ENCODE measurements at places on chromosomes 6 and 20. TPM values are rescaled to one million over a fixed set of nuclear protein-coding genes. Genes with fewer than 3 reads are reported as not detected.
A peak's percentile ranks its signal among the peaks of the same experiment; 100 is the strongest.

The MYLIP gene
- 4.2 TPM for polyA plus RNA-seq

The HCRTR2 gene
- polyA plus RNA-seq, result not detected

The ZSWIM3 gene
- 2.0 TPM for polyA plus RNA-seq

The MYH7B gene
- polyA plus RNA-seq, result 0.01 TPM

The LAMA4 gene
- polyA plus RNA-seq, result 0.12 TPM

The SLC4A11 gene
- 3.9 TPM for polyA plus RNA-seq

The PRND gene
- not detected for polyA plus RNA-seq

The NRSN1 gene
- polyA plus RNA-seq, result not detected

DNA sequence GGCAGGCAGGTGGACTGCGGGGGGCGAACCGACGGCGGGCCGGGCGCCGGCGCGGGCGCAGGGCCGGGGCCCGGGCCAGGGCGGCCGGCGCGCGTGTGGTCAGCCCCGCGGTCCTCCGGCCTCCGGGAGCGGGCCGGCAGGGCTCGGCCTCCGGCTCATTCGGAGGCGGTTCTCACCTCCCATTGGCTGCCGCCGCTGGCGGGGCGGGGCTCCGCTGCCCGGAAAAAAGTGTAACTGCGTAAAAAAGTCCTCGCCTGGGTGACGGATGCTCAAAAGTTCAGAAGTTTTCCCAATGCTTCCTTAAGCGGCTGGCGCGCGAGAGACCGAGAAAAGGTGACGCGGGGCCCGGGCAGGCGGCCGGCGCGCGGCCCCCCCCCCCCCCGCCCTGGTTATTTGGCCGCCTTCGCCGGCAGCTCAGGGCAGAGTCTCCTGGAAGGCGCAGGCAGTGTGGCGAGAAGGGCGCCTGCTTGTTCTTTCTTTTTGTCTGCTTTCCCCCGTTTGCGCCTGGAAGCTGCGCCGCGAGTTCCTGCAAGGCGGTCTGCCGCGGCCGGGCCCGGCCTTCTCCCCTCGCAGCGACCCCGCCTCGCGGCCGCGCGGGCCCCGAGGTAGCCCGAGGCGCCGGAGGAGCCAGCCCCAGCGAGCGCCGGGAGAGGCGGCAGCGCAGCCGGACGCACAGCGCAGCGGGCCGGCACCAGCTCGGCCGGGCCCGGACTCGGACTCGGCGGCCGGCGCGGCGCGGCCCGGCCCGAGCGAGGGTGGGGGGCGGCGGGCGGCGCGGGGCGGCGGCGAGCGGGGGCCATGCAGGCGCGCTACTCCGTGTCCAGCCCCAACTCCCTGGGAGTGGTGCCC lies at the start of gene FOXC1:
Gene FOXC1 (plus strand): TSS at position 268 of the 849 bp plus-strand sequence. CDS start 531 bp downstream, at position 799.
- DNase-seq, result peak; percentile 44

DNA sequence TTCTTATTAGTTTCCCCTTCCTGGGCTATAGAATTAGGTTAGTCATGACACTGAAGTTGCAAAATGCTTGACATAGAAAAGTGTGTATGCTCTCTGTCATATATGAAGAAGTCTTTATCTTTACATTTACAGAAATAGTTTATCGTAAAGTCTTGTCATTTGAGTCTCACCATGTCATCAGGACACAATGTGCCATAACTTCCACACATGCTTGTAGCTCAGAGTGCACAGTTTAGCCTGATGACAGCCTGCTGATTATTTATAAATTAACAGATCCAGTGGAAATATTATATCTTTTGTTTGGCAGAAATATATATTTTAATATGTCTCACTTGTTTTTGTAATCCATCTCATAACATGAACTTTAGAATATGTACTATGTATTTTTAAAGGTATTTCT lies 286.9 kb upstream of the QKI start:
- DNase-seq, result no peak

DNA sequence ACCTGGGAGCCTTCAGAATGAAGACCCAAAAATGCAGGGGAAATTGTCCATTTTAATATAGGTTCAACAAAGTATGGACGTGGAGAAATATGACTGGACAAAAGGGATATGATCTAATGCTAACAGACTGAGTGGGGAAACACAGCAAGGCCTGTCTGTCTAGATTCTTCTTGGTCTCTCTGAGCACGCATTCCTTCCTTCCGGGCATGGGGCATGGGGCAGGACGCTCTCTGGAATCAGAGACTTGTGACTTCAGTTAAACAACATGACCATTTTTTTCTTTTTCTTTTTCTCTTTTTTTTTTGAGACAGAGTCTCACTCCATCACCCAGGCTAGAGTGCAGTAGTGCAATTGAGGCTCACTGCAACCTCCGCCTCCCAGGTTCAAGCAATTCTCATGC lies 31.9 kb downstream of the ZBTB2 start:
- no peak for DNase-seq

DNA sequence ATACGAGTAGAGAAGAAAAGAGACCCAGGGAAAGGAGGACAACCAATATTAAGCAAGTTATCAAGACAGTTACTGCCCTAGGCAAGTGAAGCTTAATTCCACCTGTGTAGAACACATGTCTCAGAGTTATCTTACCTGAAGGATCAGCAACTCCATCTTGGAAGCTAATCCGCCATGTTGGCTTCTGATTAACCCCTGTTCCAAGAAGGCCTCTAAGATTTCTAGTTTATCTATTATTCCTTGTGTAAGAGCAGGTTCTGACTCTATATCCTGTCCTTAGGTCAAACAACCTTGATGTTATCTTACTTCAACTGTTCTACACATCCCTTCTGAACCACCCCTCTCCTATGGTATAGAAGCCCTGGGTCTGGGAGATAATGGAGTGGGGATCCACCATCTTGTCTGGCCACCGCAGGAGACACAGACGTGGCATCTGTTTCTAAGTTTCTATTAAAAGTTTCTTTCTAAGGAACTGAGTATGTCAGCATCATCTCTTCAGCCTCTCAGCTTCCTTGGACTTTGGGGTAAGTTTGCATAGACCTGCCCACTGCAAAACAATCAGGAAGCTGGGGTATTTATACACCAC lies 27.7 kb upstream of the PTPN1 start:
- no peak for DNase-seq

GRCh38 chr6:145587334-145587733 lies 148.0 kb downstream of the EPM2A start:
- DNase-seq, result no peak

DNA sequence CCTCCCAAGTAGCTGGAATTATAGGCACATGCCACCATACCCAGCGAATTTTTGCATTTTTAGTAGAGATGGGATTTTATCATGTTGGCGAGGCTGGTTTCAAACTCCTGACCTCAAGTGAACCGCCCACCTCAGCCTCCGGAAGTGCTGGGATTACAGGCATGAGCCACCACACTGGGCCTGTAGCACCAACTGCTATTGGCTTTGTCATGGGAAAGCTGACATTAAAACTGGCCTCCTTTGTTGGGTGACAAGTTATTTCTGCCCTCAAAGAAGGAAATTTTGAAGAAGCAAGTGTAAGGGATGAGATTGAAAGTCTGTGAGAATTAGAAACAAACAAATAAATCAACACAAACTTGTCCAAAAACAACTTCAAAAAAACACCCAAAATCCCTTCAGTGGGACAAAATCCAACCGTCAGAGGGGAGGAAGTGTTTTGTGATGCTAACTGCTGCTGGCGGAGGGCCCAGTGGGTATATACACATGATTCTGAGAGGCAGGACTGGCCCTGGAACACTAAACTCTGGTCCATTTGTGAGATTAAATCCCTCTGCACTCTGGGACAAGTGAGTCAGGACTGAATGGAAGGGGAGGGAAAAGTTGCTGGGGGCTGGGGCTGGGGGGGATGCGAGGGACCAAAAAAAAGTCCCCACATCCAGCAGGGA lies 87.5 kb upstream of the NAA20 start:
- DNase-seq, result no peak

DNA sequence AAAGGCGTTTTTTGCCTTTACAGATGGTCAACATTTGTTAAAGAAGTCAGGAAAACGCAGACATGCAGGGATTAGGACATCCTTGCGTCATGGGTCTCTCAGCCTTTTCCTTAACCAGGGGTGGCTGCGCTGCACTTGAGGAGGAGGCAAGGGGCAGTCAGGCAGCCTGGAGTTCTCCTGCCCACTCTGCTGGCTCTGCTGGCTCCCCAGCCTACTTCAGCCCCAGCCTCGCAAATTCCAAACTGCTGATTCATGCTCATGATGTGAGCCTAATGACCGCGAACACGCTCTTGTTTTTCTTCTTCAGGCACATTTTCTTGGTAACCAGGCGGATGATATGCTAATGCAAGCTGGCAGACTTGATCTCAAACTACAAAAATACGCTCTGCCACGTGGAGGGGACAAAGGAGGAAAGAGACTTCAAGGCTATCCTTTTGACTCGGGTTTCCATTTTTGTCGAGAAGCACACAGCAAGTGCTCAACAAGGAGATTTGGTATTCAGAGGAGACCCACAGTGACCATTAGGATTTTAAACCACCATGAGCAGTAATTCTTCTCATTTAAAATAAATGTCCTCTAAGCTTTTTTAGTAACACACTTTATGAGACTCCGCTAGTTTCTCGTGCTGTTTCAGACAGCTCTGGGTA lies 290.3 kb upstream of the STXBP5 start:
- peak; percentile 94 for DNase-seq

DNA sequence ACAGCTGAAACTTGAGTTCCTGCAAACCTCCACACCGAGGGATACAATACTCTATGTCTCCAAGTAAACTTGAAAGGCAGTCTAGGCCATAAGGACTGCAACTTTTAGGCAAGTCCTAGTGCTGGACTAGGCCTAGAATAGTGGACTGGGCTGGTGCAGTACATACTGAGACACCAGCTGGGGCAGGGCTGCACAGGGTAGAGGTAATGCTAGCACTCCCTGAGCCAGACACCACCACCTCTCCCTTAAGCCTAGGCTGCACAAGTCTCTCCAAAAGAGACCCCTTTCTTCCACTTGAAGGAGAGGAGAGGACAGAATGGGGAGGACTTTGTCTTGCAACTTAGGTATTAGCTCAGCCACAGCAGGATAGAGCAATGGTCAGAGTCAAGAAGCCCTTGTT lies 65.7 kb upstream of the PTPRK start:
- DNase-seq, result no peak

- no peak for DNase-seq
Measured at GRCh38 chr6:31267651-31268368, 4.1 kb downstream of the HLA-C start.

DNA sequence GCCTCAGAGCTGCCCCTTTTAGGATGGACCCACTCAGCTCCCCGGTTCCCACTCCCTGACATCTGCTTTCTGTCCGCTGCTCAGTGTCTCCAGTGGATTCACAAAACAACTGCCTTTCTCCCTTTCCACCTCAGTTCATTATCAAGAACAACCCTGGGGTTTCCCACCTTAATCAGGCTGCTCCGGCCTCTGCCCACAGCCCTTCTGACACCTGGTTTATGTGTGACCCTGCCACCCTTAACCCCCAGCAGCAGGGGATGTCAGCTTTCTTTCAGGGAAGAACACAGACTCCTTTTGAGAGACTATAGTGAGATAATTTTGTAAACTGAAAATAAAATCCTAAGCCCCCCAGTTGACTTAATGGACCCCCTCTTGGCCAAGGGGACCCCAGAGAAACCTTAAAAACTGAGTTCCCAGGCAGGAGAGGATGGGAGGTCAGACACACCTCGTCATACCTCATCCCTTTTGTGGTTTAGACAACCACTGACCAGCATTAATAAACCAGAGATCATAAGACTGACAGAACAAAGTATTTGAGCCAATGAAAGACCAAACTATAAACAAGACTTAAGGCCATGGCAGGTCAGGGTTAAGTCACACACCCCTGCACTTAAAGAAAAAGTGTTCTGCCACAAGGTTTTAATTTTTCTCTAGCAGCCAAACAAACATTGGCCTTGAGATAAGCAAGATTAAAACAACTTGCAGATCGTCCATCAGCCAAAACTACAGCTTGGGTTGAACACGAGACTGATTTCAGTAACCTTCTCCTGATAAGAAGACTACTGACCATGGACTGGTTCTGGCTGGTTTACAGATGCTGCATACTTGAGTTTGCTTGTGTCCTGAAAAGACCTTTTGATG lies 42.4 kb upstream of the DDR1 start:
- no peak for DNase-seq

- DNase-seq, result peak; percentile 71
Measured at GRCh38 chr6:158377860-158378259, 65.6 kb downstream of the TULP4 start.

DNA sequence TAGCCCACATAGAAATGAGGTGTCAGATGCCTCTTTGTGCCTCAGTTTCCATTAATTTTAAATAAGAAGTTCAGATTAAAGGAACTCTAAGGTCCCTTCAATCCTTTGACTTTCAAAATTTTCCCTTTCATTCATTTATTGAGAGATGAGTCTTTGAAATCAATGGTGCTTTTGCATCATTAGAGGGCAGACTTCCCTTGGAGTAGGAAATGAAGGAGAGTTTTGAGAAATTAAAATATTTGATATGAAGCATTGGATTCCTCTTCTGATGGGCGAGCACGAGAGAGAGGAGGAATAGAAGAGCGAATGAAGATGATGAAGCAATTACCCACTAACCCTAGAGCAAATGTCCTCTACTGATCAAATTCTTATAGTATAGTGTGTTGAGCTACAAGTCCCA lies 105.7 kb downstream of the EDN1 start:
- no peak for DNase-seq

- DNase-seq, result no peak
Measured at GRCh38 chr6:105428342-105428957, 25.6 kb upstream of the PREP start.

GRCh38 chr6:39777661-39778060 lies 14.5 kb upstream of the DAAM2 start:
- no peak for DNase-seq

DNA sequence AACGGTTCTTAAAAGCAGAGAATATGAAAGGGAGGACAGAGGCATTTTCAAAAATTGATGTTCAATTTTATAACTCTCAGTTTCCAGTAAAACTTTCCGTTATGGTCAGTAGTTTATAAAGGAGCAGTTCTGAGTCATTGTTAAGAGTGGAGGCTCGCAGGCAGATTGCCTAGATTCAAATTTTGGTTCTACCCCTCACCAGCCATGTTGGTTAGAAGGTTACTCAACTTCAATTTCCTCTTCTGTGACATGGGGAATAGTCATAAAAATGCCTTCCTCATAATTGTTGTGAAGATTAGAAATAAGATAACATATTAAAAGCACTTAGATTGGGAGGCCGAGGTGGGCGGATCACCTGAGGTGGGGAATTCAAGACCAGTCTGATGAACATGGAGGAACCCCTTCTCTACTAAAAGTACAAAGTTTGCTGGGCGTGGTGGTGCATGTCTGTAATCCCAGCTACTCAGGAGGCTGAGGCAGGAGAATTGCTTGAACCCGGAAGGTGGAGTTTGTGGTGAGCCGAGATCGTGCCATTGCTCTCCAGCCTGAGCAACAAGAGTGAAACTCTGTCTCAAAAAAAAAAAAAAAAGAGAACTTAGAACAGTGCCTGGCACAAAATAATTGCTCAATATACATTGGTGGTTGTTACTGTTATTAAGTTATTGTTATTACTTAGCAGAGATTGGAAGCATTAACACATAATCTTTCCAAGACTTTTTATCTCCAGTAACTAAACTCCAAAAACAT lies 348.9 kb downstream of the NRN1 start:
- DNase-seq, result no peak

- no peak for DNase-seq
Measured at GRCh38 chr20:47727909-47728361, 57.3 kb downstream of the SULF2 start.

- DNase-seq, result no peak
Measured at GRCh38 chr6:15504040-15504495, 158.8 kb downstream of the DTNBP1 start.
